ENCODE measurements at places on chromosomes 1 and 21.

DNA sequence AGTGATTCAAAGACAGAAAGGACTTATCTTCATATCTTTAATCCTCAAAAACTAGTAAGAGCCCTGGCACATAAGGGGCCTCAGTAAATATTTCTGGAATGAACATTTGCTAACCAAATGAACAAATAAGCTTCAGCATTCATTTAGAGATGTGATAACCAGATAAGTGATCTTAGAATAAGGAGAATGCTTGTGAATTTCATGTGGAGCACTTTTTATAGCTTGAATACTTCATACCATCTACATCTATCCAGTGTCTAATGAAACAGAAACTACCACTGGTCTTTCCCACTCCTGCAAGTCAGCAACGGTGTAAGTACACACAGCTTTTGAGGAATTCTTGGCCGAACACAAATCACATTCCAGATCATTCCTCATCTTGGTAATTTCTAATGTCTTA, 38.5 kb downstream of the EDEM3 start:
- DNase-seq: no peak

DNA sequence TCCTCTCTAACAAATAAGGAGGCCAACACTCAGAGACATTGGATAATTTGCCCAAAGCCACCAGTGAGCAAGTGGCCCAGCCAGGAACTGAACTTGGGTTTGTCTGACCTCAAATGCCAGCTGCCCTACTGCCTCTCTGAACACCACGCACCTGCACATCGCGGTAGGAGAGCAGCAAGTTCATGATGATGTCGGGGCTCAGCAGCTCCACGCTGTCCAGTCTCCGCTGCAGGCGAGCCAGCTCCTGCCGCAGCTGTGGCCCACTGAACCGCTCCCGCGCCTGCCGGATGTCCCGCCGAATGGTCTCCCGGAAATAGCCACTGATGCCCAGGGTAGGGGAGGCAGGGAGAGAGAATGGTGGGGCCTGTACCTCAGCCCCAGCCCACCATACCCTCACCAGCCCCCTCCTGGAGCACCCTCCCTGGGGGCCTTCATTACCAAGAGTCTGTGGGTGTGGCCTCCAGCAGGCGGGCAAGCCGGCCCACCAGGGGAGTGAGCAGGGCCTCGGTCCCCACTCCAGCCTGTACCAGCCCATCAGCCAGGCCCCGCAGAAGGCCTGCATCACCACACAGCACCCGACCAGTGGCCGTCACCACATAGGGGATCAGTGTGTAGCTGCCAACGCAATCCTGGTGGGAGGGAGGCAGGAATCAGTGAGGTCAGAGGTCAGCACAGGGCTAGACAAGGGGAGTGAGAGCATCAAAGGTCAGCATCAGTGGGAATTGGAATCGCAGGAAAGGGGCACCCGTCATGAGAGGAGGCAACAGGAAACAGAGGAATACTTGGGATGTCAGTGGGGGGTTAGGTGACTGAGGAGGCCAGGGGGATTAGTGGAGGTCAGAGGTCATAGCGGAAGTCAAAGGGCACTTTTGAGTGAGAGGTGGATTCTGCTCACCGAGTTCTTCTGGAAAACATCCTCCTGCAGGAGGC, 2.7 kb downstream of the MAP3K6 start:
- DNase-seq: no peak

DNA sequence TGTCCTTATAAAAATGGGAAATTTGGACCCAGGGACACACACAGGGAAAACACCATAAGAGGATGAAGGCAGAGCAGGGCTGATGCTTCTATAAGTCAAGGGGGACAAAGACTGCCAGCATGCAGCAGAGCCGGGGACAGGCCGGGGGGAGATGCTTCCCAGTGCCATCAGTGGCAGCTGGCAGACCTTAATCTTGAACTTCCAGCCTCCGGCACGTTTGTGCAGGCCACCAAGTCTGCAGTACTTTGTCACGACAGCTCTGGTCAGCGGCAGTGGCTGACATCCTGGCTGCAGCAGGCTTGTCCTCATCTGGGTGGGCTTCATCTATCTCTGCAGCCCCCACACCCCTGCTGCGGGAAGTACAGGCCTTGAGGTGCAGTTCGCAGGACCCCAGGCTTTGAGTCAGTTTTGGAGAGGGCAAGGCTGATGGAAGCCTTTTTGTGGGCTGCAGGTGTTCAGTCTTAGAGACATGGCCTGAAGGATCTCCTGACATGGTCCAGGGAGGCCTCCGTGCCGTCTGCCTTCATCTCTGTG, 186.0 kb downstream of the DYRK1A start:
- DNase-seq: no peak

- DNase-seq: no peak
Observed at GRCh38 chr1:187763976-187764375, 935.2 kb downstream of the PLA2G4A start.

DNA sequence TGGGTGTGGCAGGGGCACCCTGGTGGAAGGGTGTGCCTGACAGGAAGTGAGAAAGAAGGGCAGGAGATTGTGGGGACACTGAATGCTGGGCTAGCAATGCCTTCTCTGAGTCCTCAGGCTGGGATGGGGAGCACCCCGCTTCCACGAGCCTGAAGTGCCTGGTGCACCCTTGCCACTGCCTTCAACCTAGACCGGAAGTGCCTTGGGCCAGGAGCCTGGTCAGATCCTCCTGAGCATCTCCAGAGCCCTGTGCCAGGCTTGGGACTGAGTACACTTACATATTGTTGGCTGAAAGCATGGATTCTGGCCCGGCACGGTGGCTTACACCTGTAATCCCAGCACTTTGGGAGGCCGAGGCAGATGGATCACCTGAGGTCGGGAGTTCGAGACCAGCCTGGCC, 205.8 kb upstream of the EDN2 start:
- no peak for DNase-seq

GRCh38 chr1:207344221-207344620, 22.7 kb downstream of the CD55 start:
- no peak for DNase-seq

GRCh38 chr1:87144316-87144895, 184.3 kb upstream of the LMO4 start:
- DNase-seq: no peak

DNA sequence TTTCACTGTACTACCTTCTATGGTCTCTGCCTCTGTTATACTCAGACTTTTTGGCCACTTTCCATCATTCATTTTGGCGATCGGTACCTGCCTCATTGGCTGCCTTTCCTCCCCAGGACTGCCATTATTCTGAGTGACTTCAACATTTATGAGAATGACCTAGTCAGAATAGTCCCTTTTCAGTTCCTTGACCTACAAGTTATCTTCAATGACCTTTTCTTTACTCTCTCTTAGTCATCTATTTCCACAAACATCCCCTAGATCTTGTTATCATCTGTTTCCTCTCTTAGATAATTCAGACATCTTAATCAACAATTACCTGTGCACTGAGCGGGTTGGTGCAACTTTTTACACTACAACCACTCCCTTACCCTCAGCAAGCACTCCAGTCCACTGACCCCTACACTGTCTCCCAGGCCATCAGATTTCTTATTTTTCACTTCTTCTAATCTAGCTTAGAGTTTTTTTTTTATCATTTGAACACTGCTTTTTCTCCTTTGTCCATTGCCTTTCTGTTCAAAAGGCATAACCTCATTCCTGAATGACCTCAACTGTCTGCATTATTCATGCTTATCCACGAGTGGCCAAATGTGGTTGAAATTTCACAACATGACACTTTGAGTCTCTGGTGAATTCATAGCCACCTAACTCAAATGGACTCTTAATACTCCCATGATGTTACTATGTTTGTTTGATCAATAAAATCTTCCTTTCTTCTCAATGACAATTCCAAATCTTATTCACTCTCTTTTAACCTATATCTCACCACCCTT, 112.7 kb downstream of the HMCN1 start:
- DNase-seq: no peak

GRCh38 chr1:203534526-203534925, 40.6 kb downstream of the OPTC start:
- no peak for DNase-seq

DNA sequence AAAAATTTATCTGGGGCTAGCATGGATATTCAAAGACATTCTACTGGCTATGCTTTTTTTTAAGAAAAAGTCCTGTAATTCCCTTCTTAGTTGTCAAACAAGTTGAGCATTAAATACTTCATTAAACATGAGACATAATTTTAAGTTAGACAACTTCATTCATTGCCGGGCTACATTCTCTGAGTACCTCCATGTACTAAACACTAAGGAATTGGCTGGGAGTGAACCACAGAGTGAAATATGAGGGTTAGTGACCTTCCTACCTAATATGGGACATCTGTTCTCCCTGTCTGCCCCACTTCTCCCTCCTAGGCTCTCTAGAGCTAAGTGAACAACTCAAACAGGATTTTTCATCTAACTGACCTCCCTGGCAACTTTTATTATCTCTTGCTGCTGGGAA, 370.4 kb downstream of the VAV3 start:
- no peak for DNase-seq

GRCh38 chr1:155934936-155935590, 850 bp upstream of the KHDC4 start:
- DNase-seq: no peak

DNA sequence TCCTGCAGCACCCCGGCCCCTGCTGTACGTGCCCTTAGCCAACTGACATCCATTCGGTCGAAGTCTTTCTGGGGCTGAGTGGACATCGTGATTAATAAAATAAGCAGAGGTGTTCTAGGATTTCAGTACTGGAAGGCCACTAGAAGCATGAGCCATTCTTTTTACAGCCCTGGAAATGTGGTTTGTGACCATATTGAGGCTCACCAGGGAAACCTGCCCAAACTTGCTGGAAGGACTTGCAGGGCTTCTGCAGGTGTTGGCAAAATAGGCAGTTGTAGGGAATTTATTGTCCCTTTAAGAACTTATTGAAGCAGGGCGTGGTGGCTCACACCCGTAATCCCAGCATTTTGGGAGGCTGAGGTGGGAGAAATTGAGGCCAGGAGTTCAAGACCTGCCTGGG, 80.8 kb downstream of the DOP1B start:
- no peak for DNase-seq

DNA sequence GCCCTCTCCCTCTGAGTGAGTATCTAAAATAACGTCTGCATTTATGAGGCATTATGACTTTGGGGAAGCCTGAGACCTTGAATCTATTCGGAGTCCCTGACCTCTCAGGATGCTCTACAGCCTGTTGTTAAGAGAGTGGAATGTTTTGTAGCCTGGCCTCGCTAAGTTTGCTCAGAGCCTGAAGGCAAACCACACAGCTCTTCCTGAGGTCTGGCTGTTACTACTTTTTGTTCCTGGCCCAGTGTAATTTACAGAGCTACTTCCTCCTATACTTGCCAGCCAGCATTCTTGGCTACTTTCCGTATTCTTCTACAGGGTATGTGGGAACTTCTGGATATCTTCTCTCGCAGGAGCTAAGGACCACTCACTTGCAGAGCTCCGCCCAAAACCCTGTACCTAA, 3.6 kb upstream of the ZMYM4 start:
- peak; percentile 39 for DNase-seq

DNA sequence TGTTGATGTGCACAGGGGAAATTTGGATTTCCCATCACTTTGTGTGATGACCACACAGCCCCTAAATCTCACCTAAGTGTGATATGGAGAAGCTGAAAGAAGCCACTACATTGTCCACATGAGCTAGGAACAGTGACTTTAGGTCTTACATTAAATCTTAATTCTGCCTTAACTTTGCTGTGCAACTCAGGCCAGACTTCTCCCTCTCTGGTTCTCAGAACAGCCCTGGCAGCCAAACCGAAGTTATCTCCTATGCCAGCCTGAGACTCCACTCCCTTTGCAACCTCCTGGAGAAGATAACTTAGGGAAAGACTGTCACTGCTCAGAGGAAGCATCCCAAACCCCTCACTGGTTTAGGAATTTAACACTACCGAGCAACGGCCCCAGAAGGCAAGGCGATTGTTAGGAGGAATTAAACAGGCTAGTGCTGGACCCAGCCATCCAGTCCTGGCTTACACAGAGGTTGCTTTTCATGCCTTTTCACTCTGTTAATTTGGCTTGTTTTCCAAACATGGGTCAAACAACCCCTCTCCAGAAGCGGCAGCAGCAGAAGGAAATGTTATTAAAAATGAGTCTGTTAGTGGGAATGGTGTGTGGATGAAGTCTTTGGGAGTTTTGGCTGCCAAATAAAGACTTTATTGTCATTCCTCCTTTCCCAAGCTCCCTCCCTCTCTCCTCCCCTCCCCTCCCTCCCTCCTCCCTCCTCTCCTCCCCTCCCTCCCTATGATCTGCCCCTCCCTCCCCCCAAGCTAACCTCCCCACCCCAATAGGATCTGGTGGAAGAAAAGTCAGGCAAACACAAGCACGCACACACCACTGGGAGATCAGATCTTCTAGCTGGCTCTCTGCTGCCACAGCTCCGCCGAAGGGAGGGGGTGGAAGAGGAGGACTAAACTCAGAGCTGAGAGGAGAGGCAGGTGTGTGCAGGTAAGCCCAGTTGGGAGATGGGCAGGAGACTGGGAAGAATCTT, at the start of gene PRELP:
PRELP (plus strand) TSS at position 795 of the 970 bp plus-strand sequence. CDS start 7,379 bp downstream, outside the sequence.
- no peak for DNase-seq

GRCh38 chr1:87196110-87196827, 132.4 kb upstream of the LMO4 start:
- DNase-seq: no peak

DNA sequence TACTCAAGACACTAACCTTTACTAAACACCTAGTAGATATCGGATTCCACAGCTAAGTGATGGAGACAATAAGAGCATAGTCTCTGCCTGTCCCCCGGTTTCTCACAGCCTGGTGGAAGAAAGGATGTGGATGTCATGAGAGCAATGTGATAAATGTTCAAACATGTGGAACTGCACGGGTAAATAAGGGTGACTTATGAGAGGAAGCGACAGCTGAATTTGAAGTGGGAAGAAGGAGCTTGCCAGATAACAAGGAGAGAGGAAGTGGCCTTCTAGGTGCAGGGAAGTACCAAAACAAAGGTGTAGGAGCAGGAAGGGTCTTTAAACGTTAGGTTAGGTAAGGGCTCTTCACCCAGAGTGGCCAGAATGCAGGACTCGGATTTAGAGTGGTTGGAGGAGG, 178.6 kb upstream of the NRIP1 start:
- no peak for DNase-seq

- DNase-seq: no peak
Observed at GRCh38 chr1:74522148-74522547, 9.7 kb upstream of the LRRC53 start.

DNA sequence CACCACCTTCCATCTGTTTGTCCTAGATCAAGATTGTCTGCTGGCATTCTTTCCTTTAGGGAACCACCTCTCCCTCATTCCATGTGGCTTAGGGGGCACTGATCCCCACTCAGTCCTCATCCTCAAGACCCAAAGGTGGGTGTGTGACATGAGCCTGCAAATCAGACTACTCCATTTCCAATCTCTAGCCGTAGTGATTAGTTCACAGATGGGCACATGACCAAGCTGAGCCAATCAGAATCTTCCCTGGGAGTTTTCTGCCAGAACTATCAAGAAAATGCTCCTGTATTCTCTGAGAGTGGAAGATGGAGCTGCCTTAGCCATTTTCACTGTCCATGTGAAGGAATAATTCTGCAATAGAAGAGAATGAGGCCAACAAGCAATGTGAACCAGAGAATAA, 19.3 kb upstream of the PTPRF start:
- no peak for DNase-seq

DNA sequence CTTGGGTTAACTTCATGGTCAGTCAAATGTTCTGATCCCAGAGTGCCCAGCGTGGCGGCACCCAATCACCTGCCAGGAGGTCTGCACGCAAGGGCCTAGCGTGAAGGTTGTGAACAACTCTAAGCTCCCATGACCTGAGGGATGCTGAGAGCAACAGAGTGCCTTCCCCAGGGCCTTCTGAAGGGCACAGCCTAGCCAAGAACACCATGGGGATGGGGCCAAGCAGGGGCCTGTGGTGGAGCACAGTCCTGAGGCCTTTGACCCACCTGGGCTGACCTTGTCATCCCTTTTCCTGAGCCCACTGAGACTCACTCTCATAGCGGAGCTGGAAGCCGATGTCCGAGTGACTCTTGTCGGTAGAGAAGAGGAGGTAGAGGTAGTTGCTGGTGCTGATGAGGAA, 138.8 kb upstream of the HMGB4 start:
- no peak for DNase-seq

Data from KG1 (cell line).